Kidney epithelial cell (primary cell): ENCODE measurements at places on chromosomes 3 and 15. TPM values are rescaled to one million over a fixed set of nuclear protein-coding genes. Genes with fewer than 3 reads are reported as not detected.

- DNase-seq: no peak
Measured at GRCh38 chr3:49177073-49177472, 5.7 kb downstream of the KLHDC8B start.

GRCh38 chr3:187906416-187906815 is 161.1 kb upstream of the BCL6 start:
- DNase-seq: no peak

DNA sequence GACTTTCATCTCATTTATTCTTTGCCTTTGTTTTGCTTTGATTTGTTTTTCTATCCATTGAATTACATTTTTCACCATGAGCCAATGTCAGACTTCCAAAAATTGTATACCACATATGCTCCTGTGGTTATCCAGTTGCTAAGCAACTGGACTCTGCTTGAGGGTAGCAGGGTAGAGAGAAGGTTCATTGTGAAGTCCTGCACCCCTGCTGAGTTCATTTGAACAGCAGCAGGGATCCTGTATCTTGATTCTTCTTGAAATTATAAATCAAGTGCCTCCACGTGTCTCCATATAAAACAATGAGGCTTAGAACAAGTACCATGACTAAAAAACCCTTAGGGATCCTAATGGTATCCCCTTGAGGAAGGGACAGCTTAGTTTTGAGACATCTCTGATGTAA is 449.3 kb downstream of the ROBO2 start:
- no peak for DNase-seq

GRCh38 chr15:69388260-69388705 is 25.9 kb upstream of the KIF23 start:
- DNase-seq: no peak

- no peak for DNase-seq
Measured at GRCh38 chr3:11612515-11613188, 31.1 kb downstream of the VGLL4 start.

- no peak for DNase-seq
Measured at GRCh38 chr3:71583566-71584393, at the start of gene FOXP1. FOXP1 (minus strand) TSS chr3:71583728; CDS start chr3:71198381, 385,347 bp downstream.

- DNase-seq: no peak
Measured at GRCh38 chr3:196117809-196118208, 35.9 kb upstream of the TFRC start.

- DNase-seq: no peak
Measured at GRCh38 chr3:139357899-139358298, 14.1 kb downstream of the MRPS22 start.

DNA sequence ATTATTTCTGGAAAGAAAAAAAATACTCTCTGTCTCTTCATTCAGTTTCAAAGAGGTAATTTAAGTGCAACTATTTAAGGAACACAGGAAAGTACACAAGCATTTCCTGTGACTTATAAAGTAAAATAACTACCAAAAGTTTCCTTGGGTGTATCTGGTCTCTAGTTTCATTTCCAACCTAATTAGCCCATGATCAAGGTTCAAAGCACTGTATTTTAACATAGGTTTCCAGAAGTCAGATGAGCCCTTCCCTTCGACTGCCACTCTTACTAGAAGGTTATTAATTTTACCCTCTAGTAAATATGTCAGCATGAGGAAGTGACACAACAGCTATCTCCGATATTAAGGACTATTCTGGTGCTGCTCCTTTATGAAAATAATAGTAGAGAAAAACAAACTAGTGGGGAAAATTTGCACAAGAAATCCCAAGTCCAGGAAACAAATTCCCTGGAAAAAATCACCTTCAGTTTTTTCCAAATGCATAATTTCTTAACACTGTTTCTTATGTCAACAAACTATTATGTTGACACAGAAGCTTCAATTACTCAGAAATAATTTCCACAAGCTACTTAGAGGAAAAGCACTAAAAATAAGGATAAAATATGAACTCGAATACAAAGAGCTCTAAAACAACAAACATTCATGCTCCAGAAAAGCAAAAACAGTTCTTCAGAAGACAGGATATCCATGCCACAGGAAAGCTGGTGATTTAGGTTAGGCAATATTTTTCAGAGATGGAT is 35.3 kb downstream of the CCPG1 start:
- DNase-seq: no peak

DNA sequence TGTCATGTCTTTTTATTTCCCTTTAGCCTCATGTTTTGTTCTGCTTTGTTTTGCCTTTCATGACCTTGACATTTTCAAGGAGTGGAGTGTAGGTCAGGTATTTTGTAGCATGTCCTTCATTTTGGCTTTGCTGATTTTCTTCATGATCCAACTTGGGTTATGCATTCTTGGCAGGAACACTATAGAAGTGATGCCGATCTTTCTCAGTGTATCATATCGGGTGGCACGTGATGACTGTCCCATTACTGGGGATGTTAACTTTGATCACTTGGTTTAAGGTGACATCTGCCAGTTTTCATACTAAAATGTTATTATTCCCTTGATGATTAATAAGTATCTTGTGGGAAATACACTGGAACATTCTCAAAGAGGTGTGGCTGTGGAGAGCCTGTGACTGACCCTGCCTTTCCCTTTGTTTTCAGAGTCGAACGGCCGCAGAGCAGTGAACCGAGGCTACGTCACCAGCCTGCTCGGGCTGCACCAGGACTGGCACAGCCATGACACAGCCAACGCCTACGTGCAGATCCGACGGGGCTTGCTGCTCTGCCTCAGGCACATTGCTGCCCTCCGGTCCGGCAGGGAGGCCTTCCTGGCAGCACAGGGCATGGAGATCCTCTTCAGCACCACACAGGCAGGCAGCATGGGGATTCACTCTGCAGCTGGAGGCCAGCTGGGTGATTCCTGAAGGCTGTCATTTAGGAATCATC is 167.7 kb downstream of the AGBL1 start:
- DNase-seq: no peak

- DNase-seq: no peak
Measured at GRCh38 chr3:36864180-36865053, 80.4 kb downstream of the TRANK1 start.

DNA sequence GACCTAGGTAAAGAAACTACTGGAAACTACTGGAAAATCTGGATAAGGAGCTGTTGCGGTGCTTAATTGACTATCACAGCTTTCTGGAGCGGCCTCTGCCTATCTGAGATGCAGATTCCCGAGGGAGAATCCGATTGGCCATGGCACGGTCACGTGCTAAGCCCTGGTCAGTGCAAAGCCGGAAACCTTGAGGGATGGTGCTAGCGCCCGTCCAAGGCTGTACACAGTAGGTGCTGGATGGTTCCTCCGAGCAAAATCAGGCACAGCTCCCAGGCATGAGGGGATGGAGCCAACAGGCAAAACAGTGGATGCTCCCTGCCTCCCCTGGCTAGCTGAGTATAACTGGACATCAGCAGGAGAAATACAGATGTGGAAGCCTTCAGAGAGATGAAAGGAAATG is 238.7 kb upstream of the HES1 start:
- DNase-seq: no peak

DNA sequence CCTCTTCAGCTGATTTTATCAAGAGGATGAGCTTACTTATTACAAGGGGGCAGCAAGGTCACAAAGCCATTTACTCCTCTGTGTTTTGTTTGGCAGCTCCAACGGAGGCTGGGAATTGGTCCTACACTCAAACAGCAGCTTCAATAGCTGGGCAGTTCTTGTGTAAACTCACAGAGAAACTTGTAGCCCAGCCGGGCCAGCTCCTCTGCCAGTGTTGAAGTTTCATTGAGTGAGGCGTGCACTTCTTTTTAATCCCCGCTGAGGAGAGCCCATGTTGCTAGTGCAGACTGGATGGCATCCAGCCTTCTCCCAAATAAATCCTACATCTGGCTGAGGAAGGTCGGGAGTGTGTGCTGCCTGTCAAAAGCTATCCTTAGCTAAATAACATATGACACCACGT is 59.5 kb downstream of the BFSP2 start:
- DNase-seq: no peak

GRCh38 chr15:83430441-83430840 is 16.7 kb upstream of the SH3GL3 start:
- DNase-seq: no peak

- no peak for DNase-seq
Measured at GRCh38 chr15:101615986-101616848, 36.0 kb downstream of the TM2D3 start.

- DNase-seq: no peak
Measured at GRCh38 chr3:111810909-111811308, 48.2 kb upstream of the PHLDB2 start.

DNA sequence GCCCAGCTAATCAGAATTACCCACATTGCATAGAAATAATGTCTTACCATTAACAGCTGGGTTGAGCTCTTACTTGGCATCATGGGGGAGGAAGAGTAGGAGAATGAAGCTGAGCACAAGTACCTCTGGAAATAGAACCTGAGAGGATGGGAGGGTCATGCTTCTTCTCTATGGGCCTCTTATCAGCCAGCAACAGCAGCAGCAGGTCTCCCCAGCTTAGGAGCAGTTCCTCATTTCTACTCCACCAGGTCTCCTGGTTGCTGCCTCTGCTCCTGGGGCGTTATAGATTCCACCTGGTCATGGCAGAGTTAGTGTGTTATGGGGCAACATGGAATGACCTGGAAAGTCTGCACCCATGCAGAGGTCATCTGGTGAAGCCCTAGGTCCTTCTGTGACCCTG is 3.4 kb downstream of the FSD2 start:
- DNase-seq: no peak

DNA sequence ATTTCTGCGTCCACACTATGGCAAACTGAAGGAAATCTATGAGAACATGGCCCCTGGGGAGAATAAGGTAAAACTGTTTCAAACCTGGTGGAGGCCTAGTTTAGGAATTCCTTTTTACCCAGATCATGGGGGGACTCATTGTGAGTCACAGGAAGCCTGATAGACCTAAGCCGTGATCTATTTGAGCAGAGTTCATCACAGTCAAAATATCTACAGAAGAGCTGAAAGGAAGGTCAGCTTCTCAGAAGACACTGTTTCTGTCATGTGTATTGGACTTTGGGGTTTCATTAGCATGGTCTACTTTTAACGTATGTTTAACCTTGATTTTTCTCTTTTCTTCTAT is 1.3 kb downstream of the PSMD2 start:
- DNase-seq: no peak

- no peak for DNase-seq
Measured at GRCh38 chr3:179981646-179982045, 55.1 kb downstream of the PEX5L start.

DNA sequence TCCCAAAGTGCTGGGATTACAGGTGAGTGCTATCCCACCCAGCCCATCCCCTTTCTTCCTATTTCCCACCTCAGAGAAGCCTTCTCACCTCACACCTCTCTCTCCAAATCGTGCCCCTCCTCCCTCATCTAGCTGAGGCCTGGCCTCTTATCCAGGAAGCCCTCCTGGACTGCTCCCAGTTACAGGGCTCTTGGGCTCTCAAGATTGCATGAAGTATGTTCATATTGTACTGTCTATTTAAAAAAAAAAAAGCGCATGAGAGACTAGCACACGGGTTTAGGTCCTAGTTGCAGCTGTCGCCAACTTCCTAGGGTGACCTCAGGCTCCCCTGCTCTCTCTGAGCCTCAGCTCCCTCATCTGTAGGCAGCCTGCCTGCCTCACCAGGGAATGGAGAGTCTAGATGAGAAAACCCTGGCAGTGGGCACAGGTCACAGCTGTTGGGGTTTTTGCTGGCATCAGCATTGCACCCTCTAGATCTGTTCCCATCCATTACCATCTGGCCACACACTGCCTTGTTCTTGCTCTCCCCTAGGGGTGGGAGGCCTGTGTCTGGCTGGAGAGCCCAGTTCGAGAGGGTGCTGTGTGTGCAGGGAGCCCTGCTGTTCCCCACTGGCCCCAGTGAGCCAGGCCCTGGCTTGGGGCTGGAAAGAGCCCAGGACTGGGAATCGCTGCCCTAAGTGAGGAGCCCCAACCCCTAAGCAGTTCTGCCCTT is 24.2 kb upstream of the C15orf39 start:
- DNase-seq: no peak

- DNase-seq: no peak
Measured at GRCh38 chr15:74573987-74574386, 33.0 kb downstream of the ARID3B start.

DNA sequence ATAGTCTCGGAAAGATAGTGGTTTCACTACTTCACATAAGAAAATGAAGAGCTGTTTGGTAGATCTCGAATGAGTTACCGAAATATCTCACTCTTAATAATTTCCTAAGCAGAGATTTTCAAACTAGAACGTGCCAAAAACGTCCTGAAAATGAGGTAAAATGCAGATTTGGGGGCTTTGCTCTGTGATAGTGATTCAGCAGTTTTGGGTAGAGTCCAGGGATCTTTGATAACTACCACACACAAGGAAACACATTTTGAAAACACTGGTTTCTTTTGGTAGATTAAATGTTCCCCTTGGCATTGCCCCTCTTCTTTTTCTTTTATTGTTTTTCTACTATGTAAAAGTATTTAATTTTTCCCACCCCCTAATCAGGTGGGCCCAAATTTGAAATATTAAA is 125.9 kb downstream of the EBLN2 start:
- DNase-seq: no peak

GRCh38 chr3:182837855-182838454 is 44.7 kb downstream of the ATP11B start:
- DNase-seq: no peak

DNA sequence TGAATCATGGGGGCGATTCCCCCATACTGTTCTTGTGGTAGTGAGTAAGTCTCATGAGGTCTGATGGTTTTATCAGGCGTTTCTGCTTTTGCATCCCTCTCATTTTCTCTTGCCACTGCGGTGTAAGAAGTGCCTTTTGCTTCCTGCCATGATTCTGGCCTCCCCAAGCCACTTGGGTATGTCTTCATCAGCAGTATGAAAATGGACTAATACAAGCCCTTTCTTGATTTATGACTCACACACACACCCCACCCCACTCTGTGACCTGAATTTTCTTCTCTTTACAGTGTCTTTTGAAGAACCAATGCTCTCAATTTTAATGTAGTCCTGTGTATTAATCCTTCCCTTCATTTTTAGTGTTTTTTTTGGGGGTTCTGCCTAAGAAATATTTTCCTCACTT is 244.8 kb downstream of the PLCL2 start:
- no peak for DNase-seq

GRCh38 chr15:88956263-88956662 is 43.1 kb upstream of the MFGE8 start:
- DNase-seq: no peak

GPR149 gene
- total RNA-seq: not detected in 2 replicates

NDUFB5 gene
- 93.0 and 103 TPM in 2 replicates for total RNA-seq

IL12A gene
- 0.75 and 2.3 TPM in 2 replicates for total RNA-seq

GMNC gene
- total RNA-seq: 0.38 and 0.41 TPM in 2 replicates

EEFSEC gene
- 12.6 and 14.7 TPM in 2 replicates for total RNA-seq

NBEAL2 gene
- total RNA-seq: 37.5 and 53.7 TPM in 2 replicates

DAPK2 gene
- 0.21 and 1.4 TPM in 2 replicates for total RNA-seq

HDGFL3 gene
- 54.4 and 77.3 TPM in 2 replicates for total RNA-seq

MME gene
- 83.5 and 117 TPM in 2 replicates for total RNA-seq

ABCC5 gene
- 9.1 and 14.3 TPM in 2 replicates for total RNA-seq

SAMMSON gene
- not detected in 2 replicates for total RNA-seq

PRRT3 gene
- 2.1 and 2.3 TPM in 2 replicates for total RNA-seq
